B cell (primary cell): ENCODE measurements at places on chromosomes 1 and 21. TPM values are rescaled to one million over a fixed set of nuclear protein-coding genes. Genes with fewer than 3 reads are reported as not detected.

DNA sequence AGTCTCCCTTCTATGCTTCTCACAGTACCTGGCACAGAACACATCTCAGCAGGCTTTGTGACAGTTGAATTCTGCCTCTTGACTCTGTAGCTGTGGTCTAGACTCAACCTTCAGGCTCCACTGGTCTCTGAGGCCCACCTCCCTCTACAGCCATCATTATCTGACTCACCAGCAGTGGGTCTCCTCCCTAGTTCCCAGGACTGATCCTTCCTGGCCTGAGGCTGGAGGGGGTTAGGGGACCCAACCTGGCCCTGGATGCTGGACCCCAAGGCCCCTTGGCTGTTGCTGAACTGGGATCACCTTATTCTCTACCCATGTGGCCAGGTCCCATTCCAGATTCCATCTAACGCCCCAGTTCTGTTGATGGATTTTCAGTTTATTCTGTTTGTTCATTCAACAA is 43.1 kb upstream of the FOXO6 start:
- DNase-seq = no peak
- H3K4me1 ChIP-seq = no peaks in the 10 kb centered on the region
- no peak overlapping the region for H3K27ac ChIP-seq
- no peaks in the 10 kb centered on the region for H3K27me3 ChIP-seq
- no peaks in the 10 kb centered on the region for H3K36me3 ChIP-seq

GRCh38 chr1:184030433-184031091 is 7.0 kb downstream of the COLGALT2 start:
- H3K36me3 ChIP-seq = no peaks in the 10 kb centered on the region
- no peak for DNase-seq
- no peak overlapping the region for H3K27ac ChIP-seq

The GPA33 gene
- total RNA-seq = 0.34 and 0.91 TPM in 2 replicates

The HSD3B2 gene
- not detected in 2 replicates for total RNA-seq
